Foreskin keratinocyte (primary cell): ENCODE measurements at places on chromosomes 12 and 14. TPM values are rescaled to one million over a fixed set of nuclear protein-coding genes. Genes with fewer than 3 reads are reported as not detected.

GRCh38 chr12:69948851-69949250 lies 123.8 kb downstream of the MYRFL start:
- DNase-seq, result no peak

- DNase-seq, result no peak
These were observed 134.9 kb downstream of the CAPZA3 start for GRCh38 chr12:18872770-18873169.

GRCh38 chr12:89544022-89544421 lies 18.2 kb upstream of the POC1B start:
- no peak for DNase-seq

GRCh38 chr12:120093592-120094355 lies 22.8 kb downstream of the RAB35 start:
- no peak for DNase-seq

DNA sequence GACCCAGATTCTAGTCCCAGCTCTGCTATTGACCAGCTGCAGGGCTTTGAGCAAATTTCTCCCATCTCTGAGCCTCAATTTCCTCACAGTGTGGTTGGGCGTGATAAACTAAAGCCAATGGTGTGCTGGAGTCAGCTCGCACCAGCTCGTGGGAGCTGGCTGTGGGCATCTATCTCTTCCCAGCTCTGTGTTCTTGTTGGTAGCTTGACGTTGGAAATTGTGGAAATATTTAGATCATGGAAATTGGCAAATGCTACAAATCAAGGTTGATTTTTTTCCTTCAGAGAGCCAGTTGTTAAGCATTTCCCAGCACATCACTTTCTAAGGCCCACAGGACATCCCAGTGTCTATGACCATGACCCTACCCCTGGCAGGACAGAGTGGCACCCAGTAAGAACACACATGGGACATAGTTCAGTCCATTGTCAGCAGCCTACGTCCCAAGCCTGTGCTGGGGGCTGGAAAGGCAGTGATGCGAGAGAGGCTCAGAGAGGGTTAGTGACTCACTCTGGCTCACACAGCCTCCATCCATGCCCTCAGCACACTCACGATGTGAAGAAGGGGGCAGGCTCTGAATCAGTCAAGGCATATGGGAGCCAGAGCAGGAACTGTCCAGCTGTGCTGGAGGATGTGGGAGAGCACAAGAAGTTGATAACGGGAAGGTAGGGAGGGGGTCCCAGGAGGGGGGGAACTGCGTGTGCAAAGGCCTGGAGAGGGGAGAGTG lies 77.6 kb downstream of the LGMN start:
- DNase-seq, result no peak

DNA sequence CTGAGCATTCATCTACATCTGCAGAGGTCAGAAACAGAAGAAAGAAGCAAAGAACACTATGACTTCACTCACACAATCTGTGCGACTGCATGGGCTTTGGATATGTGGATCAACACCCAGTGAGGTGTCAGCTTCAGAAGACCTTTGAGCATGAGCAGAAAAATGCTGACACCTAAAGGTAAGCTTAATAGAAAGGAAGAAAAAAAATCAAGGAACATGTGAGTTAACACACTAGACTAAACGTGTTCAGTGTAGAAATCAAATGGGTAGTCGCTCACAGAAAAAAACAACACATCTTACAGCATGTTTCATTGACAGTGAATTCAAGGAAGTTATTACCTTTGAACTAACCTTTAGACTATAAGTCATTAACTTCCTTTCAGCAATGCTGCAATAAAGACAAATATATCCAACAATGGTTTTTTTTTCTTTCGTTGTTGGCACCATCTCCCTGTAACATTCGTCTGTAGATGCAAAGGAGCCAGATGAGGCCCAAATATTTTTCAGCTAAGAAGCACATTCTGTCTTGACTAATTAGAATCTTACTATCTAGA lies 30.9 kb downstream of the RTRAF start:
- DNase-seq, result no peak

DPF3 gene
- 0.18 and 0.95 TPM in 2 replicates for total RNA-seq
